ENCODE measurements at places on chromosomes 6 and 20.

DNA sequence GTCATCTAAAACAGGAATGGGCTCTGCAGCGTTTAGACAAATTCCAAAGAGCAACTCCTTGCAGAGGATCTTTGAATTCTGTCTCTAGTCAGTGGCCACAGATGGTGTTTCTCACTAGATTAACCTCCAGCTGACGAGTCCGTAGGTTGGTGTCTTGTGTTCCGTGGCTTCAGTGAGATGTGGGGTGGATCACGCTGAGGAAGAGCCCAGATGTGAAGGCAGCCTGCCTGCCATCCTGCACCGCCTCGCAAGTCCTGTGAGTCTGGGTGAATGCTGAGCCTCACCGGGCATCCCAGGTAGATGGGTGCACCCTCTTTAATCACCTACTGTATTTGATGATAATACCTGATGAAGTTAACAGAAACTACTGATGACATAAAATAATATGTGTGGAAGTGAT, 70.4 kb downstream of the THBS2 start:
- DNase-seq = no peak

DNA sequence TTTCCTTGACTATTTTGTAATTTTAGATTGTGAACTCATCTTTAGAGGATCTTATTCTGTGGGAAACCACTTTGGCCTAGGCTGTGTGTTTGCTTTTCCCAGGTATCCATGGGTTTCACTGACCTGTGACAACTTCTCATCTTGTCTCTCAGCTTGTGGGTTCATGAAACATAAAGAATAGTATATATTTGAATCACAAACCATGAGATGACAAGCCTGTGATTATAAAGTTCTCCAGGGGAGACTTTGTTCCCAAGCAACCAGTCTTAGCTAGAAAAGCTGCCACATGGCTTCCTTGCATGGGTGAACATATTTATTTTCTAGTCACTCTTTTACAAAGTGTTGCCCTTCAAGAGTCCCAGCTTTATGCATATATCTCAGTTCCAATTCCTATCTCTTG, 201.9 kb downstream of the UBE3D start:
- DNase-seq = no peak

GRCh38 chr20:6767536-6768227, at the start of gene BMP2:
Gene BMP2 (plus strand): TSS chr20:6767686. CDS start chr20:6770127, 2,441 bp downstream.
- peak; percentile 25 for DNase-seq

- no peak for DNase-seq
Measured at GRCh38 chr20:24953621-24954133, 4.6 kb downstream of the CST7 start.

- no peak for DNase-seq
Measured at GRCh38 chr6:95587989-95588388, 10.7 kb downstream of the MANEA start.

DNA sequence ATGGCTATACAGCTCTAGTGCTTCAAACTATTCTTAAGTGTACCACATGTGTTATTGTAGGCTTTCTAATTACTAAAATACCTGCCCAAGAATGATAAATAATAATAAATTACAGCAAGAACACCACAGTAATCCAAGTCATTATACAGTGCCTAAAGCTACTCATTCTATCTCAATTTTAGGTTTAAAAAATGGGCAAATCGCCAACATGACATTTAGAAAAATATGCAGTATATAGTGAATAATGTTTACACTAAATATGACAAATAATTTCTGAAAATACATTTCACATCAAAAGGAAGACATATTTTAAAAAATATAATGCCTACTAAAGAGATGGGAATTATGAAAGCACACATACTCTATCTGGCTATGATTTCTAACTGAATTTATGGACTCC, 91.8 kb downstream of the MAN1A1 start:
- no peak for DNase-seq

GRCh38 chr6:51934098-51934497, 153.3 kb downstream of the PKHD1 start:
- peak; percentile 2 for DNase-seq

GRCh38 chr6:62367601-62368000, 81.6 kb upstream of the KHDRBS2 start:
- DNase-seq = no peak

- DNase-seq = no peak
Measured at GRCh38 chr6:71292001-71292400, 3.4 kb downstream of the OGFRL1 start.

Measured in ACHN (cell line).